ENCODE measurements at places on chromosomes 13 and 19. TPM values are rescaled to one million over a fixed set of nuclear protein-coding genes. Genes with fewer than 3 reads are reported as not detected.

GRCh38 chr13:36712770-36713169 lies 39.0 kb downstream of the SERTM1 start:
- DNase-seq = no peak

DNA sequence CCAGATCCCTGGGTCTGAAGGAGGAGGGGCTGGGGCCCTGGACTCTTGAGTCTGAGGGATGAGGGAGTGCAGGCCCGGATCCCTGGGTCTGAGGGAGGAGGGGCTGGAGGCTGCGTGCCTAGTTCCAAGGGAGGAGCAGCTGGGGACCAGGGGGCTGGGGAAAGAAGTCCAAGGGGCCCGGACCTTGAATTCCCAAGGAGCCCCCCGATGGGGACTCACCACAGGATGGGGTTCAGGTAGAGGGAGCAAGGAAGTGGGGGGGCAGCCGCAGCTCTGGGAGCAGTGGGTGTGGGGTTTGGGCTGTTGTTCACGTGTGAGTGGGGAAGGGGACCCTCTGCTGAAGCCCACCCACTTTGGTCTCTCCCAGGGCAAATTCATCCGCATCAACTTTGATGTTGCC lies 23.1 kb downstream of the MYH14 start:
- no peak for DNase-seq

DNA sequence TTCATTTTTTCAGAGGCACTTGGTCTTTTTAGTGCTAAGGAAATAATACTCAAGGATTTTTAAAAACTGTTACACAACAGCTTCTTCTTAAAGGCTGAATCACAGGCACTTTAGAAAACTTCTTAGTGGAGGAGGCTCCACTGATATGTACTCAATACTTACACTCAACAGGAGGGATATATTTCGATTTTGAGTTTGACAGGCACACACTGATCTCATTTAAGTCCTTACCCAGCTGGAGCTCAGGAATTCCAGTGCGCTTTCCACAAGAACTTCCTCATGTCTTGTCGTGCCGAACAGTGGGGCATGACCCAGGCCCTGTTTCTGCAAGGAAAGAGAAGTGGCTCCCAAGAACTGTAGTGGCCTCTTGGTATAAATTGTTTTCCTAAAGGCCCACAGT lies 103.8 kb downstream of the RGCC start:
- no peak for DNase-seq

The MED26 gene
- 17.4 TPM for total RNA-seq

The IGSF23 gene
- not detected for total RNA-seq

Data from activated CD8-positive, alpha-beta T cell treated with anti-CD3 and anti-CD28 coated beads, Interleukin-2, amount 10 ng/mL, durations not matched to agents 7 days and 5 days (primary cell).